ENCODE measurements at places on chromosomes 2 and 18.

DNA sequence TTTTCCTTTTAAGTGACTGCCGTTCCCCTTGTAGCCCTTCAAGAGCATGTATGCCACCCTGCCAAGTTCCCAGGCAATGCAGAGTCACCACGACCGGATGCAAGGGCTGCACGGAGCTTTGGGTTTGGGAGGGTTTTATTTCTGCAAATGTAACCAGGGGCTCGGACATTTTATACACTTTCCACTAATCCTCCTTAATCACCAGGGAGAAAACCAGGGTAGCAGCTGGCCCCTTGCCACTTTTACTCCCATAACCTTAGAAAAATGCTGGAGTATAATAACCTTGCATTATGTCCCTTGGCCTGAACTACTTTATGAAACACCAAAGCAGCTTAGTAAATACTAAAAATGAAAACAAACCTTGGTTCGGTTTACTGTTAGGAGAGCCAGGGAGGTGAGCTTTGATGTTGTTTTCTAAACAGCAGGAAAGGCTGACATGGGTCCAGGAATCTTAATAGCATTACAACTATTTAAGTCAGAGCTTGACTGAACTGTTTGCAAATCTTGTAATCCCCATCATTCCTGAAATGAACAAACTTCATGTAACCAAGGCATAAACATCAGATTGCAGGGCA is 152.8 kb upstream of the RIOK3 start:
- no peak for DNase-seq

GRCh38 chr2:238151628-238152235 is 7.0 kb upstream of the ERFE start:
- DNase-seq, result no peak

DNA sequence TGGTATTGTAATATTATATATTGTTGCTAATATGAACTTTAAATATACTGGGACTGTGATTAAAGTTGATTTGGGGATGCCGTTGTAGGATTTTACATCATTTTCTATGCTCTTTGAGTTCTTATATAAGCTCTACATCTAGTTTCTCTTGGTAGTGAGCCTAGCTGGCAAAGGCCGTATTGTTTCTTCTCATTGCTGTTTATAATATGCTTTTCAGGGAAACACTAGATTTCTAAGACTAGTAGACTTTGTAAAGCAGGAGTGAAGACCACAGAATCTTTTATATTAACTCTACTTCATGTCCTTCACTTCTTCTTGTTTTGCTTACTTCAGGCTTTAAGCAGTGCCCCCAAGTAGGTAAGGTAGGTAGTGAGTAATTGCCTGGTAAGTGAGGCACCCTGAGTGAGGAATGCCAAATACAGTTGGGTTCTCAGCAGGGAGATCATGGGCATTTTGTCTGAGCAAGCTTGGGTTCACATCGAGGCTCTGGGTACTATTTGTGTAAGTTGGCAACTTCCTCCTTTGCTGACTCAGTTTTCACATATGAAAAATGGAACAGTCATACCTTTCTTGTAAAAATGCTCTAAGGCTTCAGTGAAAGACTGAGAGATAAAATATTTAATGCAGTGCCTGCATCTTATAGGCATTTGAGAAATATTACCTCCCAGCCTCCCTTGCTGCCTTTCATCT is 96.4 kb downstream of the RNF144A start:
- no peak for DNase-seq

GRCh38 chr2:236216711-236217110 is 47.5 kb downstream of the ASB18 start:
- no peak for DNase-seq

- no peak for DNase-seq
These were observed 340.8 kb upstream of the SPHKAP start for GRCh38 chr2:228522276-228522675.
